ENCODE measurements at places on chromosomes 4 and X.

DNA sequence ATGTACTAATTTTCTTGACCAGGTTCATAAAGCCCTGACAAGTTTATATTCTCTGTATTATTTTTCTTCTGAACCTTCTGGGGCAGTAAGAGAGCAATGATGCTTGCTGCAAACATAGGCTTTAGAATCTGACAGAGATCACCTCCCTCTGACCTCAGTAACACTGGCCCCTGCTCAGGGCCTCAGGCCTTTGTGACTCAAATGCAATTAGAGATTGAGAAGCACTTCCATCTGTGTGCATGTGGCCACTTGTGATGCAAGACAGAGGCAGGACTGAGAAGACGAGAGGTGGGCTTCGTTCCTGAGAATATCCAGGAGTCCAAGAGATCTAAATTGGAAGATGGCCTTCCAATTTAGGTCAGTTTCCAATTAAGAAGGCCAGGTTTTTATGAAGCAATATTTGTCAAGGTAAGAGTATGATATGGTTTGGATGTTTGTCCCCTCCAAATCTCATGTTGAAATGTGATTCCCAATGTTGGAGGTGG lies 82.8 kb upstream of the VEGFC start:
- no peak for DNase-seq

DNA sequence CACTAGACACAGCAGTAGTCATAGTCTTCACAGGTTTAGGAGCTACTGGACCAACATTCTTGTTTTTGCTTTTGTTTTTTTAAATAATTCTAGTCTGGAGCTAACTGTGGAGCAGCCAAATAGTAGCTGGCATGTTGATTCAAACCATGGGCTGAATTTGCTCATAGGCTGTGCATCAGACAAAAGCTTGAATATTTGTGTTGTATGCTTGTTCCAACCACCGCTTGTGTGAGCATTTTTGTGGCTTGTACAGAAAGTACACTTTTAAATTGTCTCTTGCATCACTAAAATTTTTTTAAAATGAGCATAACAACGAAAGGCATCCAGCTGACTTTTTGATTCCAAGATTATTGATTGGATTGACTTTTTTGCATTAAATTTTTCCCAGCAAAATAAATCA lies 39.6 kb downstream of the CCNI start:
- DNase-seq, result no peak

DNA sequence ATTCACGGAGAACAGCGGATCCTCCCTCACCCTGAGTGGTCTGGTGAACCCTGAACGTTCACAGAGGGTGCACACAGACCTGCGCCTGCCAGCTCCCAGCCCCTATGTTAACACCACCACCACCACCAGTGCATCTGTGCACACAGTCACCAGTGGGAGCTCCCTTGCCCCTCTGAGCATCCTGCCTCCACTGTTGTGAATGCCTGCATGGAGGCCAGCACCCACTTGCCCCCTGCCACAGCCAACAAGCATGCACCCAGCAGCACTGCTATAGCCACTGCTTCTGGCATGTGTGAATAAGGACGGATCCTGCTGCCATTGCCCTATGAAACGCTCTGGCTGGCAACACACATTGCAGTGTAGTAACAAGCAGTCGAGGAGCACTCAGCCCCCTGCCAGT lies 29.1 kb upstream of the PWWP3B start:
- no peak for DNase-seq

GRCh38 chr4:73868206-73869129 lies 725 bp upstream of the CXCL1 start:
- DNase-seq, result no peak

DNA sequence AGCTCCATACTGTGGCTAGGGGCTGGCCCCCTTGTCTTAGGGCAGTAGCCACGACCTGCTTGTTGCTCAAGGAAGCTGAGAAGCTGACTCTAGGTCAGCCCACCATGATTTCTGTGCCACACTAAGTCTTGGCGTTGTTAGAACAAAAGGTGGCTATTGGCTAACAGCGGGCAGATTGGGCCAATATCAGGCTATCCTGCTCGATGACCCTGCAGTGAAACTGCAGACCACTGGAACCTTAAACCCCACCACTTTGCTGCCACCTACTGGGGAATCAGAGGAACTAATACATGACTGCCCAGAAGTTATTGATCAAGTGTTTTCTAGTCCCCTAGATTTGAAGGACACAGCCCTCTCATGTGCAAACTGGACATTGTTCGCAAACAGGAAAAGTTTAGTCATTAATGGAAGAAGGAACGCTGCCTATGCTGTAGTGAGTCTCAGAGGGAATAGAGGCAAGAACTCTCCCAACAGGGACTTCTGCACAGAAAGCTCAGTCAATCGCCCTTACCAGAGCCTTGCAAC lies 17.0 kb upstream of the PAPSS1 start:
- peak; percentile 68 for DNase-seq

GRCh38 chrX:110394651-110395050 lies 36.0 kb downstream of the RTL9 start:
- no peak for DNase-seq

GRCh38 chr4:67512501-67512900 lies 32.8 kb downstream of the CENPC start:
- no peak for DNase-seq

GRCh38 chrX:13258052-13258444 lies 61.8 kb downstream of the ATXN3L start:
- no peak for DNase-seq

GRCh38 chr4:54695337-54695736 lies 37.6 kb downstream of the KIT start:
- no peak for DNase-seq

GRCh38 chrX:85499400-85499799 lies 119.9 kb upstream of the POF1B start:
- no peak for DNase-seq

- no peak for DNase-seq
Measured at GRCh38 chr4:102492531-102493241, 8.5 kb upstream of the NFKB1 start.

- no peak for DNase-seq
Measured at GRCh38 chr4:17680559-17681280, 66.3 kb downstream of the MED28 start.

- DNase-seq, result no peak
Measured at GRCh38 chrX:27964432-27964831, 16.8 kb downstream of the DCAF8L1 start.

- DNase-seq, result no peak
Measured at GRCh38 chr4:85478576-85478975, 3.6 kb downstream of the ARHGAP24 start.

- DNase-seq, result no peak
Measured at GRCh38 chrX:76398970-76399369, 28.5 kb upstream of the MAGEE1 start.

- DNase-seq, result no peak
Measured at GRCh38 chrX:41781500-41781899, 57.5 kb downstream of the GPR82 start.

- no peak for DNase-seq
Measured at GRCh38 chr4:169665046-169665737, 44.8 kb downstream of the CLCN3 start.

DNA sequence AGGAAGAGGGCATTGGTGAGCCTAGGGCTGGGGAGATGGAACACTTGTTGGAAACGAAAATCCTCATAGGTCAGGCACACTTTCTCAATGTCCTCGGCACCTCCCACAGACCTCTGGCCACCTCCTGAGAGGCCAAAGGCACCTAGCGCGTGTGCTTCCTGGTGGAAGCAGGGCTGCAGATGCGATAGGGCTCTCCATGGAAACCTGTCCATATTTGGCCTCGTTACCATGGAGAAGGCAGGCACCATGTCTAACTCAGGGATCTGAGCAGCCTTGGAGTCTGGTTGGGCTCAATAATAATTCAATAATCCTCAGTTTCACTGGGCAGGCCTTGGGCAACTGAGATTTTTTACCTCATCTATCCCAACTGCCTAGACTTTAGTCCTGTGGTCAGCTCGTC lies 58.3 kb downstream of the RAI2 start:
- peak; percentile 16 for DNase-seq

DNA sequence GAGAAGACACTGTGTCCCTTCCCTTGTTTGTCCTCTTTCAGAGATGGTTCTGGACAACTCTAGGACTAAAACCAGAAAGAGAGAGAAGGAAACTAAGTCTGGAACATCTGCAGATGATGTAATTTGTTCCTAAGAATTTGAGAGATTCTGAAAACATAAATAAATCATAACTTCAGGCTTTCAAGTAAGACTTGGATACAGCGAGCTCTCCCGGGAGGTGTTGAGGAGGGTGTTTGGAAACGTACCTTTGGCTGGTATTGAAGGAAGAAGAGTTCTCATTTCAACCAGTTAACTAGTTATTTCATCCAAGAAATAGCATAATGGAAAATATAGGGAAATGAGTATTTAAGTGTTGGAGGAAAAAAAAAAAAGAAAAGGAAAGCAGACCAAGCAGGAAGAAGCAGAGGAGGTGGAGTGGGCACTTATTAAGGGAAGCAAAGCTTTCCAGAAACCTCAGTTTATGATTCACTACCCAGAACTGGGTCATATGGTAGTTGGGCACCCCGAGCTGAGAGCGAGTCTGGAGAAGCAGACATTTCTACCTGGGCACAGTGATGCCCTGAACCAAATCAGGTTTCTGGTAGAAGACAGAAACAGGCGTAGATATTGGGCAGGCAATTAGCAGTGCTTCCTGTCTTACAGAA lies 26.9 kb downstream of the CCNG2 start:
- no peak for DNase-seq

DNA sequence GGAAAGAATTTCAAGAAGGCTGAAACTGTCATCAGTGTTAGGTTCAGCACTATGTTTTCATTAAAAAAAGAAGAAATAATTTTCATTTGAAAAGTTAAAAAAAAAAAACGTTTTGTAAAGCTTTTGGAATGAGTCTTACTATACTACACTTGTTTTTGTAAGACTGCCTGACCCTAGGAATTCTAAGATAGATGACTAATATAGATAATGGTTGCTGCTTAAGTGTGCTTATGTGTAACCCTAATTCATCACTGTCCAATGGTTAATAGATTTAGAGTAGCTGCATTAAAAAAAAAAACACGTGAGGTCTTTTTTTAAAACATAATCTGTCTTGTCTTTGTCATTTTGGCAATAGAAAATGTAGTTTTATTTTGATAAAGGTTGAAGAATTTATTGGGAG lies 323.2 kb downstream of the IL1RAPL1 start:
- DNase-seq, result no peak

- DNase-seq, result no peak
Measured at GRCh38 chrX:47093248-47093647, 15.0 kb downstream of the RGN start.

DNA sequence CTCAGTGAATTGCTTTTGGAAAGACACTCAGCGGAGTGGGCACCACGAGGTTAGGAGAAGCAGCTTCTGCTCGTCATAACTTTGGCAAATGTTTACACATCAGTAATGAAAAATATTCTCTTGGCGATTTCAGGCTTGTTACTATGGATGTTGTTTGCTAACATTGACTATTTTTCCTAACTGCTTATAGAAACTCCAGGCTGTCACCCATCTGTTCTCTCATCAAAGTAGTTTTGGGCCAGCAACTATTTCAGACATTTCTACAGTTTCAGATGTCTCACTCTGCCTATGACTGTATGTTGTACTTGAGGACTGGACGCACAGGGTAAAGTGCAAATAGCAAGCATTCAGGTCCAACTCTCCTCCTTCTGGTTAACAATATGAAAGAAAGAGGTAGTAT lies 346.7 kb downstream of the TRIML1 start:
- no peak for DNase-seq

- no peak for DNase-seq
Measured at GRCh38 chrX:72243472-72243871, 4.6 kb upstream of the ERCC6L start.

- DNase-seq, result no peak
Measured at GRCh38 chr4:76276813-76277212, 25.3 kb downstream of the FAM47E start.

GRCh38 chrX:108250654-108251579 lies 159.3 kb downstream of the ATG4A start:
- no peak for DNase-seq

- no peak for DNase-seq
Measured at GRCh38 chrX:44020693-44021092, 47.5 kb upstream of the NDP start.
